ENCODE measurements at places on chromosomes 3 and 15.

GRCh38 chr3:40341671-40342070, 32.2 kb downstream of the EIF1B start:
- DNase-seq = no peak

DNA sequence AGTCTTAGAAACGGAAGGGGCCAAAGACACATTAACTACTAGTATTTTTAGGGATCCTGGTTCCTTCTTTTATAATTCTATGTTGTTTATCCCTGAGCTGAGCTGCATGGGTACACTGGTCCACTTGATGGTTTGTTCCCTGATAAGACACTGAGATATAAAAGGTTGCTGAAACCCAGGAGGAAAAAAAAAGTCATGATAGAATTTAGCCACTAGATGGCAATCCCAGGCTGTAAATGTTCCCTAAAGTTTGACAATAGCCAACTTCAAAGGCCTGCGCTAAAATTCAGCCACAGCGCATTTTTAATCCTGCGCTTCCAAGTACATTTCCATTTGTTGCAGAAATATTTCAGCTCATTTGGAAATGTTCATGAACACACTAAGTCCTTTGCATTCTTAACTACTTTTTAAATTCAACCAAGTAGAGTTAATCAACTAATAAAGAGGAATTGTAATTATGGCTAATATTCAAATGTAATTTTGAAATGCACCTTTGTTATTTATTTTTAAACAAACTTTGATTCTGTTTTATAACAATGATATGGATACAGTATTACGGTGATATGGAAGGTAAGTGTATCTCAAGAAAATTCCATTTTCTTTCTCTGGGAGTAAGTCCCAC, 249.3 kb upstream of the FEZF2 start:
- DNase-seq = peak; percentile 42

- DNase-seq = no peak
These were observed 72.4 kb upstream of the MME start for GRCh38 chr3:155007729-155008128.

- DNase-seq = no peak
These were observed 2.0 kb upstream of the SOX2 start for GRCh38 chr3:181709537-181710279.

- no peak for DNase-seq
These were observed 3.5 kb upstream of the CPNE4 start for GRCh38 chr3:132038198-132038825.

GRCh38 chr15:75367913-75368688, at the start of gene MAN2C1:
TSS of gene MAN2C1 (minus strand) at chr15:75368607. CDS start at chr15:75368583, 24 bp downstream.
- peak; percentile 92 for DNase-seq

- no peak for DNase-seq
These were observed 969.4 kb downstream of the NTRK3 start for GRCh38 chr15:87287156-87287555.

DNA sequence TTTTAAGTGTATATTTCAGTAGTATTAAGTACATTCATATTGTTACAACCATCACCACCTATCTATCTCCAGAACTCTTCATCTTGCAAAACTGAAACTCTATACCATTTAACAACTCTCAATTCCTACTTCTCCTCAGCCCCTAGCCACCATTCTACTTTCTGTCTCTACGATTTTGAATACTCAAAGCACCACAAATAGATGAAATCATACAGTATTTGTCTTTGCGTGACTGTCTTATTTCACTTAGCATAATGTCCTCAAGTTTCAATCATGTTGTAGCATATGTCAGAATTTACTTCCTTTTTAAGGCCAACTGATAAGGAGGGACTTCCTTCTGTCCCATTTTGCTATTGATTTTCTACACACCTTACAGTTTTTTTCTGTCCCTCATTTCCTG, 593.3 kb downstream of the FHIT start:
- DNase-seq = no peak

DNA sequence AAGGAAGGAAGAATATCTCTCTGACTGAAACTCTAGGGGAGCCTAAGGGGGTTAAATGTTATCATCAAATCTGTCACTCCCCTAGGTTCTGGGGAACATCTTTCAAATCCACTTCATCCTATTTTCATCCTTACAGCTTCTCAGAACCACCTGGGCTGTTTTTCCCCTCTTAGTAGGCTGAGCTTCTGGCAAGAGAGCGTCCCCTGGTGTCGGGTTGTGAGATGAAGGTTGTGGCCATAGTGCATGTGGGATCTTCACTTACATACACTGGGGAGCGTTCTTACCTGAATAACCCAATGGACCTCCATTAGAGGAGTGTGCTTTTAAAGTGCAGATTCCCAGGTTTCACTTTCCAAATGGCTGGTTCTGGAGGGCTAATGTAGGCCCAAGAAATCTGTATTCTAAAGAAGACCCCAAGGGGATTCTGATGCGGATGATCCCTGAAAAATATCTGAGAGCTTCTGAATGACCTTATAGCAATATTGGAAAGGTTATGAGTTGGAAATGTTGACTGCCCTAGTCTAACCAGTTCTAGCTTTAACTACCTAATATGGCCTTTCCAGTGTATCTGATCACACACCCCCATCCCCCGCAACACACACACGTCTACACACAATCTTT, 663.7 kb downstream of the AGBL1 start:
- DNase-seq = no peak

- DNase-seq = no peak
These were observed 30.9 kb downstream of the DAG1 start for GRCh38 chr3:49500732-49501609.

- DNase-seq = no peak
These were observed 76.2 kb upstream of the NSMCE3 start for GRCh38 chr15:29345549-29346525.

DNA sequence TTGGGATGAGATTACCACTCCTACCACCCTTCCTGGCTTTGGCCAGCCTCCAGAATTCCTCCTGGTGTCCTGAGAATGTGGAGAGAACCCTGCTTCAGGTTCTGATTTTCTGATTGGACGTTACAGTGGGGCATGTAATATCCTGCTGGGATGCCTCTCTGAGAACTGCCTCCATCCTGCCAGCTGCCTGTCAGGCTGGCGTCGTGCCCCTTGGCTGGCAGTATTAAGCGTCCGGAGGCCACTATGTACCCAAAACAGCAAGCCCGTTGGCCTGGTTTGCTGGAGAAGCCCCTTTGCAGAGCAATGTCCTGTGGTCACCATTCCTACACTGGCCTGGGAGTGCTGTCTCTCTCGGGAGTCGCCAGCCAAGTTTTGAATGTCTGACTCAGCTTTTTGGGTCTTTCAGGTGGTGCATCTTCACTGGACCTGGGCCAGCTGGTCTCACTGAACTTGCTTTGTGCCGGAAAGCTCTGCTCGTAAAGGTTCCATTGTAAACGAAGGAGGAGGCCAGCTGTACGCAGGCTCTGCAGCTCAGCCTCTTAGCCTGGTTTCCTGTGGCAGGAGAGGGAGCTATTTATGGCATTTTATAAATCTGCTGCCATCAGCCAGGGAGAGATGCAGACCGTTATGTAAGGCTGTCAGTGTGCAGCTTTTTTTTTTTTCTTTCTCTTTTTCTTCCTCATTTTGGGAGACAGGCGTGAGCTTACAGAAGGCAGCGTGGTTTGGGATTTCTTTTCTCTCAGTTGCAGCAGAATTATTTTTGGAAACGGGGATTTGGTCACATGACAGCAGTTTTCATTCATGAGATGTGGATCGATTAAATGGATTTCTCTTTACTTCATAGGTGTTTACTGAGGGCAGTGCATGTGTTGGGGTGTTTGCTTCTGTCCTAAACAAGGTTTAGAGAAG, 19.0 kb upstream of the TRAK1 start:
- DNase-seq = no peak

GRCh38 chr15:74870436-74871215, 2.5 kb downstream of the SCAMP2 start:
- DNase-seq = no peak

GRCh38 chr3:113270786-113271185, 59.4 kb downstream of the BOC start:
- DNase-seq = no peak

Data from germinal center (tissue), 1 donor.